ENCODE measurements at places on chromosomes 3 and 15.
A peak's percentile ranks its signal among the peaks of the same experiment; 100 is the strongest.

- DNase-seq = no peak
Observed at GRCh38 chr3:69058180-69058946, 6.2 kb upstream of the TMF1 start.

GRCh38 chr3:161796780-161797179, 300.2 kb downstream of the OTOL1 start:
- DNase-seq = no peak

GRCh38 chr3:101216710-101217465, 103.5 kb downstream of the IMPG2 start:
- no peak for DNase-seq

DNA sequence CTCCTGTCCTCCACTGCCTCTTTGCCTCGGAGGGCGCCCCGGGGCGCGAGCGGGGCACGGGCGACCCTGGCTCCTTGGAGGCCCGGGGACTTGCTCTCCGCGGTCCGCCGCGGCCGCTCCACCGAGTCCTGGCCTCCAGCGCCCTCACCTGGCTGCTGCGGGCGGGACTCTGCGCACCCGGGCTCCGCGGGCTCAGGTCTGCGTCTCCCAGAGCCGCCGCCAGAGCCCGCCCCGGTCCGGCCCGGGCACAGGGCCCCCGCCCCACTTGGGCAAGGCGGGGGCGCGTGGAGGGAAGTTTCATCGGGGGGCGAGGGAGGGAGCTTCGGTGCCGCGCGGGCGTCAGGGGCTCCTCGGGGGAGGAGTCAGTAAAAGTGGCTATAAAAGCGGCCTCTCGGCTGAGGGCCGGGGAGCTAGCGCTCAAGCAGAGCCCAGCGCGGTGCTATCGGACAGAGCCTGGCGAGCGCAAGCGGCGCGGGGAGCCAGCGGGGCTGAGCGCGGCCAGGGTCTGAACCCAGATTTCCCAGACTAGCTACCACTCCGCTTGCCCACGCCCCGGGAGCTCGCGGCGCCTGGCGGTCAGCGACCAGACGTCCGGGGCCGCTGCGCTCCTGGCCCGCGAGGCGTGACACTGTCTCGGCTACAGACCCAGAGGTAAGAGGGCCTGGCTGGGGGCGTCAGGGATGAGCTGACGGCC, at the start of gene CEMIP:
TSS of gene CEMIP (plus strand) at position 407 of the 694 bp plus-strand sequence. CDS start 94,510 bp downstream, outside the sequence.
- DNase-seq = peak; percentile 30

DNA sequence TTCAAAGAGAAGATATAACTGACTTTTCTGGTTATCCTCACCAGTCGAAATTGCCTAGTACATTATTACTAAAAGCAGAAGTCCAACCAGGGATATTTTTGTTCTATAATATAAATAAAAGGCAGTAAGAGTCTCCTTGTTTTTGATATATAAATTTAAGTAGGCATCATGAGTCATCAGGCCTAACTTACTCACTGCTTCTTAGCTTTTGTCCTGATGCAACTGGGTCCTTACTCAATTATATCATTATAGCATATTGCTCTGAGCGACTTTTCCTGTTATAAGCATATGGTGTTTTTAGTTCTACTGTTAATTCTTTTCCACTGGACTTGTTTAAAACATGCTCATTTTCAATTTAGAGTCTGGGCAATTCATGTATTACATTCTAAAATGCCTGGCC, 910.1 kb downstream of the MCTP2 start:
- DNase-seq = no peak

DNA sequence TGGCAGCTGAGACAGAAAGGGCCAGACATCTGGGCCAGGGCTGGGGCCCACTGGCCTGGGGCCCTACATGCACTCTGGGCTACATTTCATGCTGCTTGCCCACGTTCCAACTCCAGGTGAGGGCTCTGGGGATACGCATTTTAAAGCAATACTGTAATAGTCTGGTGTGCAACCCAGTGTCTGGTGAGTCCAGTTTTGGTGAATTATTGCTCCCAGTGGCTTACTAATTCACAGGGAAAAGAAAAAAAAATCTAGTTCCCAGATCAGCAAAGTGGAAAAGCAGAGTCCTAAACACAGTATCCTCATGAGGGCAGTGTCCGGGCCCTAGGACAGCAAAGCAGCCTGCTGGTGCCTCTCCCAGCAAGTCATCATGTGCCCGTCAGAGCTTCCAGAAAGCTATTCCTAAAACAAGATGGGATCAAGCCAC, 82.4 kb downstream of the CCNL1 start:
- DNase-seq = no peak

DNA sequence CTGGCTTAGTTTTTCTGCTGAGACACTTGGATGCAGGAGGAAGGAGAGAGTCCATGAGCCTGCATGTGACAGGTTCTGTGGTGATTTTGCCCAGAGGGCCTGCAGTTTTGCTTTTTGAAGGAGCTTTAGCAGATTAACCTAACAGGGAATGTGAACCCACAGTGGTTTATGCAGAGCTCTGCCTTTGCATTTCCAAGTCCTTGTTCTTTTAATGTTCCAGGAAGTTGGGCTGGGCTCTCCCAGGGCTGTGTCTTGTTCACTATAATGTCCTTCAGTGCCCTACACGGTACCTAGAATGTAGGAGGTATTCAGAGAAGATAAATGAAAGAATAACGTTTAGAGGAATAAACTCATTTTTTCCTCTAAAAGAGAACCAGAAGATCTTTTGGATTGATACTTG, 50.3 kb downstream of the PCCB start:
- no peak for DNase-seq

DNA sequence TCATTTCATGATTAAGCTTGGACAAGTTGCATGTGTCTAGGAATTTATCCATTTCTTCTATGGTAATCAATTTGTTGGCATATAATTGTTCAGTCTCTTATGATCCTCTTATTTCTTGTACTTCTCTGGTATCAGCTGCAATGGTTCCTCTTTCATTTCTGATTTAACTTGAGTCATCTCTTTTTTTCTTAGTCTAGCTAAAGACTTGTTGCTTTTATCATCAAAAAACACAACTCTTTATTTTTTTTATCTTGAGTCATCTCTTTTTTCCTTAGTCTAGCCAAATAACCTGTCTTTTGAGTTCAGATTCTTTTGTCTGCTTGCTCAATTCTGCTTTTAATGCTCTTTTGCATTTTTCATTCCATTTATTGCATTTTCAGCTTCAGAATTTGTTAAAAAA, 37.3 kb downstream of the UBE3A start:
- DNase-seq = no peak

DNA sequence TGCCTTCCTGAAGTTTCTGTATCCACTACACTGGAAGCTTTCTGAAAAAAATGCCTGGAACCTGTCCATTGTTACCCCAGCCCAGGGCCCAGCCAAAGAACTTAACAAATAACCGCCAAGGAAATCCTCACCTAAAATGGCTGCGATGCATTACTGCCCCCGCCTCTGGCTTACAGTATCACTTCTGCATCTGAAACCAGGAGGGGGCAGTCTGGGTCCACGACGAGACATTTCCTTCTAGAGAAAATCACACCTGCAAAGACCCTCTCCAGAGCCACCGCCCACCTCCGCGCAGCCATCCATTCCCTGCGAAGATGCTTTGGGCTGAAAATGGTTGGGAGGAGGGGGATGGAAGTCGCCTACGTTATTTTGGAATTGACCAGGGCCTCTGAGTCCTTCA, 22.4 kb upstream of the CELF6 start:
- no peak for DNase-seq

DNA sequence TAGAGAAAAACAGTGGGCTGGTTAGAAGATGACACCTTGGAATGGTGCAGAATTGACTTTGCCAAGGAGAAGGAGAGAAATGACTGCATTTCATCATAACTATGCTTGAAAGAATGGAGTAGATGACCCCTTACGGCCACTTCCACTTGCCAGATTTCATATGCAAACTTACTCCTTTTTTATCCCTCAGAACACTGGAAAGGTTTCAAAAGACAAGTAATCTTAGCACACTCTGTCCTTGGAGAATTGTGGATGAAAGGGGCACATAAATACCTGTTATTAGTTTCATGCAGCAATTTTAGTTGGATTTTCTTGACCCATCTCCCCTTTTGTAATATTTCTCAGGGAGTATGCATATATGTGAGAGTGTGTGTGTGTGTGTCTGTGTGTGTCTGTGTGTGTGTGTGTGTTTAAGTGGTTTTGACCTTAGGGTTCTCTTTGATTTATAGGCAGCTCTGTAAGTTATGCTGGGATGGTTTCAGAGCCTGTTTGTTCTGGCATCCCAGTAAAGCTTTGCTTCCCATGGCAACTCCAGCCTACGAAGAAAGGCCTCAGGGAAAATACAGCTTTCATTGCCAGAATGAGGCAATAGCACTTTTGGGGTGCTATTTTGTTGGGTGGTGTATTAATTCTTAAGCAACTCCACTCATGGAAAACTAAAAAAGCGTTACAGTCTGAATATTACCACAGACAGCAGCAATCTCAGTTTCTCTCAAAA, 122.2 kb upstream of the TP63 start:
- DNase-seq = no peak

DNA sequence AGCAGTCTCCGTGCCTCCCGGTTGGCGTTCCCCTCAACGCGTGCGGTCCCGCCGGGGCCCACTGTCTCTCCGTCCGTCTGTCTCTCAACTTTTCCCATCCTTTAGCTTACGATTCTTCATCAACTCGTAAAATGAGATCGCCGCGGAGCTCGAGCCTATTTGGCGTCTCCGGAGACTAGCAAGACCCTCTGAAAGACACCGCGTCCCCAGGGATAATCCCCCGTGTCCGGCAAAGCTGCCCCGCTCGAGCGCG, 3.4 kb downstream of the GATA2 start:
- no peak for DNase-seq

- DNase-seq = peak; percentile 49
Observed at GRCh38 chr3:181176601-181177000, 187.1 kb upstream of the DNAJC19 start.

DNA sequence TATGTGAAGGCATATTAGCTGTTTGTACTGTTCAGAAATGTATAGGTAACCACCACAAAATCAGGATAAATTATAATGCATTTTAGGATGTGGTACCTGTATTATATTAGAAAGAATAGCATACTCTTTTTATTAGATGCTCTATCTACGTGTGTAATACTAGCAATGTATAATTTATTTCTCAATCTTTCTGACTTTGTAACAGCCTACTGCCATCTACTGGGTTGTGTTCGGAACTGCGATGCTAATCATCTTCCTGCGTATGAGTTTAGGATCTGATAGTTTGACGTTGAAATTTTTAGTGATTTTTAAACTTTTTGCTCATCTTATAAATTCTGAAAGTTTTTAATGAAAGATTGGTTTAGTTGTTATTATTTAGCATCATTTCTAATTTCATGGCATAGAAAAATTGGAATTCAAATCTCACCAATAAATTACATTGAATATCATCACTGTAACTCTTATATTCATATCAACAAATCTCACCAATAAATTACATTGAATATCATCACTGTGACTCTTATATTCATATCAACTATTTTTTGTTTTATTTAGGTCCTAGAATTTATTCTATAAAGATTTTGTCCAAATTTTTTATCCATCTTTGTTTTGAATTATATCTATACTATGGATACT, 322.7 kb upstream of the ZNF717 start:
- no peak for DNase-seq

GRCh38 chr3:195031574-195032003, 239.4 kb downstream of the XXYLT1 start:
- DNase-seq = no peak

GRCh38 chr3:15098503-15099363, at the start of gene RBSN:
TSS of gene RBSN (minus strand) at chr3:15099148. CDS start at chr3:15096120, 3,028 bp downstream.
- DNase-seq = no peak

DNA sequence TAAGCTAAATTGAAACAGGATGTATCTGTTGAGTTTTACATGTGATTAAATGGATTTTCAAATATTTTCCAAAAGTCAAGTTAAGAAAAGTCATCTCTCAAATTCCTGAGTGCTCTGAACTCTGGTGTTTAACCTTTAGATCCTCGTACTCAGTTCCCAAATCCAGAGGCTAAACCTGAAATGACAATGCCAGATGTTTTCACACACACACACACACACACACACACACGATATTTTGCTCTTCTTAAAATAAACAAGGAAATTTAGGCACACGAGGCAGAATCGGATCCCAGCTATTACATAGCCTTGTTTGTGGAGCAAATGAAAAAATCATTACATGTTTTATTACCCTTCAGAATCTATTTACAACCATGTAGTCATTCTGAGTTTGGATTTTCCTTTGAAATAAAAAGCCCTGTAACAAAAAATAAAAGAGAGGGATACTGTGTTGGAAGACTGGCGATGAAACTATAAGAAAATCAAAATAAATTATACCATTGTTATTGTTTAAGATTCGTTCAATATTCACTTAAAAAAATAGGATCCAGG, 20.6 kb upstream of the UBE2E1 start:
- DNase-seq = no peak

DNA sequence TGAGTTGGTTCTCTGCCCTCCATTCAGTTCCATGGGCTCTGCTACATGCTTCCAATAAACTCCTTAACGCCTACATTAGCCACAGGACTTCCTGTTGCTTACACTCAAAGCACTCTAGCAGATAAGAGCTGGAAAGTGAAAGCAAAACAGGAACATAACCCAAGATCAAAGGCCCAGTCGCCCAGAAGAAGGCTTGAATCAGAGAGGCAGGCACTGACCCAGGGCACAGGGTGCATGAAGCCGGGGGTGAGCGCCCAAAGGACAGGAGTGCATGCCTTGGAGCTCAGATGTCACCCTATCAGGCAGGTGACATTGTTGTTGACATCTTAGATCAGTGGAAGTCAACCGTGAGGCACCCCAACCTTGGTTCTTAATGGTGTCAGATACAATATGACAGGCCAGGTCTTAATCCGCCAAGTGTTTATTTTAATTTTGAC, 235.1 kb downstream of the UACA start:
- no peak for DNase-seq

DNA sequence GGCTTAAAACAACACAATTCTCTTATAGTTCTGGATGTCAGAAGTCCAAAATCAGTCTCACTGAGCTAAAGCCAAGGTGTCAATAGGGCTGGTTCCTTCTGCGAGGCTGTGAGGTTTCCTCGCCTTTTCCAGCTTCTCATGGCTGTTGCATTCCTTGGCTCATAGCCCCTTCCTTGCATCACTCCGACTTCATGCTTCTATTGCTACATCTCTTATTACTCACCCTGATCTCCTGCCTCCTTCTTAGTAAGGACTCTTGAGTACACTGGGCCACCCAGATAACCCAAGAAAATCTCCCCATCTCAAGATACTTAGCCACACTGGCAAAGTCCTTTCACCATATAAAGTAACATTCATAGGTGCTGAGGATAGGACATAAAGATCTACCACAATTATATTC, 193.9 kb downstream of the ADAMTS17 start:
- DNase-seq = no peak

- no peak for DNase-seq
Observed at GRCh38 chr3:135083756-135084155, 288.7 kb downstream of the EPHB1 start.

- DNase-seq = no peak
Observed at GRCh38 chr3:51715231-51715976, 8.5 kb downstream of the GRM2 start.

- DNase-seq = no peak
Observed at GRCh38 chr3:123151251-123151705, 50.5 kb upstream of the SEC22A start.

GRCh38 chr3:172065967-172066762, 26.8 kb downstream of the FNDC3B start:
- DNase-seq = no peak

GRCh38 chr3:53111822-53112221, 18.4 kb downstream of the RFT1 start:
- no peak for DNase-seq

Data from NCI-H1694 (cell line).